ENCODE measurements at places on chromosomes 2 and 18.

GRCh38 chr2:144439993-144440392 is 79.9 kb downstream of the ZEB2 start:
- no peak for DNase-seq

GRCh38 chr2:194870974-194871535 is 786.0 kb upstream of the SLC39A10 start:
- no peak for DNase-seq

GRCh38 chr2:149360106-149360505 is 29.7 kb downstream of the LYPD6 start:
- DNase-seq = no peak

DNA sequence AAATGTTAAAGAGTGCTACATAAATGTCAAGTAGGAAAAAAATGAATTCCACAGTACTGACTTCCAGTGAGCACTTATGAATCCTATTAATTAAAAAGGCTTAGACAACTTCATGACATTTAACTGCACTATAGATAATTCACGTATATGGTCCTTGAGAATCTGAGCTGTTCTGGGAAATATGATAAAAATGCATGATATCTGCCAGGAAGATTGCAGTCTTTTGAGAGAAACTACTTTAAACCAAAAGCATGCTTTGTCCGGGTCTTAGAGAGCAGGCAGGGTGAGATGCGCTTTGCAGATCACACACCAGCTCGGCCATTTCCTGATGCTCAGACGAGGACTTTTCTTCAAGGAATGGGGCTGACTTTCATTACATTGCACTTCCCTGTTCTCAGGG is 42.6 kb downstream of the CMPK2 start:
- no peak for DNase-seq

- no peak for DNase-seq
These were observed 231.4 kb downstream of the LRRTM1 start for GRCh38 chr2:80073134-80073561.

- DNase-seq = no peak
These were observed 46.3 kb downstream of the EN1 start for GRCh38 chr2:118801151-118801550.

DNA sequence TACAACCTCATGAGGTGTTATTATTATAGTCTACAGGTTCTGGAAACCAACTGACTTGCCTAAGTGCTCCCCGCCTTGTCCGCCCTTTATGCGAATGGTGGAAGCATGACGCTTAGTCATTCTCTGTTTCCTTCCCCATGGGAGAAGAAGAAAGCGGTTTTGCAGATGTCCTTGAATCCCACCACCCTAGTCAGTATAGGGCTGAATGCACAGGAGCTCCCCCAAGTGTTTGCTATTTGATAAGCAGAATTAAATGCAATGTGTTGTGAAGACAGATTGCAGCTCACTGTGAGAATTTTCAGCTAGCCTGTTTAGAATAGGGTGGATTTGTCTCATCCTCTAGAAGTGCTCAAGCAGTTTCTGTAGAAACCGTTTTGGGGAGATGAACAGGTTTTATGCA is 652.0 kb downstream of the DCC start:
- no peak for DNase-seq

- no peak for DNase-seq
These were observed 84.9 kb downstream of the MAPK4 start for GRCh38 chr18:50644807-50645206.

DNA sequence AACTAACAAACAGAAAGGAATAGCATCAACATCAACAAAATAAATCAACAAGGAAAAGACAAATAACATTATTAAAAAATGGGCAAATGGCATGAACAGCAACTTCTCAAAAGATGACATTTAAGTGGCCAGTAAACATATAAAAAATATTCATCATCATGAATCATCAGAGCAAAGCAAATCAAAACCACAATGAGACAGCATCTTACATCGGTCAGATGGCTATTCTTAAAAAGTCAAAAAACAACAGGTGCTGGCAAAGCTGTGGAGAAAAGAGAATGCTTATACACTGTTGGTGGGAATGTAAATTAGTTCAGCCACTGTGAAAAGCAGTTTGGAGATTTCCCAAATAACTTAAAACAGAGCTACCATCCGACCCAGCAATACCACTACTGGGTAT is 327.1 kb downstream of the CMPK2 start:
- DNase-seq = no peak

GRCh38 chr18:48802543-48803290 is 148.0 kb downstream of the SMAD7 start:
- no peak for DNase-seq

DNA sequence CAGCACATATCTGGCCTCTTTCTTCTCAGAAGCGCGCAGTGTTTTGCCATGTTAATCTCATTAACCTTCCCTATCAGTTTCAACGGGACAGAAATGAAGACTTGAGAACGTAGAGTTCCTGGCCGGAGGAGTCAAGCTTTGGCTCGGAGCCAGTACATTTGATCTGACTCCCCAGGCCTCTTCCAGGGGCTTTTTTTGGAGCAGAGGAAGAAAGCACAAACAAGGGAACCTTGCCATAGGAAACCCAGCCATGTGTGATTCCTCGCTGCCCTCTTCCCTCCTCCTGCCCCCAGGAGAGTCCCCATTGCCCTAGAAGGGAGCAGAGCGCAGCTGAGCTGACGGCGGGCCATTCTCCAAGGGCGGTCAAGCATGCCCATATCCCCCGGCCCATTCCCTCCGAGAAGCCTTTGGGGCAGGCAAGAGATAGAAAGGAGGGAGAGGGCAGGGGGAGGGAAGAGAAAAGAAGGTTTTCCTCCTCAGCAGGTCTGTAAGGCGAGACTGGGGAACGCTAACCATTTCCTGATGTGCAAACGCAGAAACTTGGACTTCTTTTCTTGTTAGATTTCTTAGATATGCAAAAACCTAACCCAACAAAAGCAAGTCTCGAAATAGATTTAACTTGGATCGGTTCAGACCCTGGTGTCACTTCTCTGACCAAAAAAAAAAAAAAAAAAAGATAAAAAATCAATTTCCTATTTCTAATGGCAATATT is 63.7 kb upstream of the POU3F3 start:
- DNase-seq = no peak

DNA sequence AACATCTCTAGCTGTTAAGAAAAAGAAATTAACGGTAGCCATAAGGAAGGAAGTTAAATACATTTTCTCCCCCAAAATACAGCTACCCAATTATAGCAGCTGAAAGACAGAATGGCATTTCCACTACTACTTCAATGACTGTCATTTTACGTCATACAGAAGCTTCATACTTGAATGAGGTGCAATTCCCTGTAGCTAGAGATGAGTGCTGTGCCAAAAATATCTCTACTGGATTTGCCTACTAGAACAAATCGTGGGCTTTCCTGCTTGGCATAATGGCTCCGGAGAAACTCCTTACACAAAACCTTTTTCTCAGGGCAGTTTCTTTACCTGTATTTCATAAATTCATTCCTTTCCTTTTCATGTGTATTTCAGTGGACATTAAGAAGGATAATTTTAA is 36.3 kb upstream of the NRXN1 start:
- DNase-seq = no peak

DNA sequence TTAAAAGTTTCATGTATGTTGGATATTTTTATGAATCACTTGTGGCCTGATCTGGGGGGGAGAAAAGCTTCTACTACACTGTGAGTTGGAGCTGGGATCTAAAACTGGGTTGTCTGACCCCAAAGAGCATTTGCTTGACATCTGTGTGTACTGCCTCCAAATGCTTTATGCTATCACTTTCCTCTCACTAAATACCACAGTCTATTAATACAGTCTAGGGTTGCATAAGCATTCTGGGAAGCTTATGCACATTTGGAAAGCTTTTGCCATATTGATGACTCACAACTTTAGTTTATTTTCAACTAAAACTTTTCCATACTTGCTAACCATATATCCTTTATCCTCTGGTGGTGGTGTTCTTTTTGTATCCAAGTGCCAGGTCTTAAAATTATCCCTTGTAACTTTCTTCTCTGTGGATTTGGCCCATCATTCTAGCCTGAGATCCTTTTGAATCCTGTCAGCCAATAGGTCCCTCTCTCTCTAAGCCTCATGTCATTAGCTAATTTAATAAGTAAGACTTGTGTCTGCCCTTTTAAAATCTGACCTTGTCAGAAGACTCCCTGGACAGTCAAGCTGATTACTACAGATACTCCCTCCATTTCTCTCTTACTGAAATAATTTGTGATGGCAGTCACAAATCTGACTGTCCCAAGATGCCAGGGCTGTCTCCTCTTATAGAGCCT is 72.7 kb downstream of the NXPH2 start:
- DNase-seq = no peak

DNA sequence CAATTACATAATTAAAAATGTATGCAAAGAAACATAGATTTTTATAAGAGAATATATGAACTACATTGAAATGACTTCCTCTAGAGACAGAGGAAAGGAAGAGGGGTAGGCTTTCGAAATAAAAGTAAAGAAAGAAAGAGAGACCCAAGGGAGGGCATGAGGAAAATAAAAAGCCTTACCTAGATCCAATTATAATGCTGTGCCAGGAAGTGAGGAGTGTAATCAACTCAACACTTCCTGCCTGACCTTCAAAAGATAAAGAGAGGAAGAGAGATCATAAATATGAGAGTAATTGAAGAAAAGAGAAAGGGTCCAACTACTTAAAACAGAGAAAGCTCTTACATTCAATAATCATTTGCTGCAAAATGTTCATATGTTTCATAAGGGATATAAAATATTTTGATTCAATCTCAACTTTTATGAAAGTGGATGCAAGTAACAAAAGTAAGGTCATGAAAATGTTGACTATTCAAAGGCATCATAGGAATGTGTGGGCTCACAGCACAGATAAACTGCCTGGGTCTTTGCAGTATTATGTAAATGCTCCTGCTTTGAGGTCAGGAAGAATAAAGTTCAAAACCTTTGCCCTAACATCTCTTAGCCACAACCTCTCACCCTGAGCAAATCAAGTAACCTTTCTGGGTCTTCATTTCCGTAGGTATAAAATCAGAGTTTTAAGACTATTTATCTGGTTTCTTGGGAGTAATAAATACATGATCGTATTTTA is 1237.7 kb downstream of the LRP1B start:
- DNase-seq = no peak

DNA sequence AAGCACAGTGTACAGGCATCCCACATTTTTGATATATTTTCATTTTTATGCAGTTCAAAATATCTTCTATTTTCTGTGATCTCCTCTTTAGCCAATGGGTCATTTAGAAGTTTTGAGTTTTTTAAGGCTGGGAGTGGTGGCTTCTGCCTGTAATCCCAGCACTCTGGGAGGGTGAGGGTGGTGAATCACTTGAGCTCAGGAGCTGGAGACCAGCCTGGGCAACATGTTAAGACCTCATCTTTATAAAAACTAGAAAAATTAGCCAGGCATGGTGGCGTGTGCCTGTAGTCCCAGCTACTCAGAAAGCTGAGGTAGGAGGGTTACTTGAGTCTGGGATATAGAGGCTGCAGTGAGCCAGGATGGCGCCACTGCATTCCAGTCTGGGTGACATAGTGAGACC is 17.8 kb downstream of the UBR3 start:
- no peak for DNase-seq

- DNase-seq = no peak
These were observed 224.5 kb downstream of the SLC4A3 start for GRCh38 chr2:219851801-219852481.

DNA sequence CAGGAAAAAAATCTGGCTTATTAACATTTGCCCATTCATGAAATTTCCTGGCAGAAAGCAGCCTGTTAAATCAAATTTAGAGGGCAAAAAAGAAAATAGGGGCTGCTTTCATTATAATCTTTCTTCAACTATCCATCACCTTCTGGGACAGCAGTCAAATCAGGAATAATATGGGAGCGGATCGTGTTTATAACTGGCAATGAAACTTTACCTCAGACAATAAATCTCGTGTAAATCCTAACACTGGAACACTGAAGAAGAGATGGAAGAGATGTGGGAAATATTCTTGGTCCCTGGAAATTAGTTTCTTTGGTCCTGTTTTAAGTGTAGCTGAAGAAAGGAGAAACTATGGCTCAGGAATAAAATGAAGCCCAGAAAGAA is 77.5 kb upstream of the SERTAD2 start:
- DNase-seq = no peak

- DNase-seq = no peak
These were observed 107.2 kb upstream of the ZNF236 start for GRCh38 chr18:76715012-76715610.

GRCh38 chr2:78455586-78455985 is 569.9 kb upstream of the REG3G start:
- DNase-seq = no peak

GRCh38 chr2:9258953-9259399 is 52.4 kb downstream of the ASAP2 start:
- no peak for DNase-seq

GRCh38 chr2:27033253-27033852 is 588 bp downstream of the TMEM214 start:
- DNase-seq = no peak

- no peak for DNase-seq
These were observed 64.9 kb downstream of the EML4 start for GRCh38 chr2:42233976-42234441.

DNA sequence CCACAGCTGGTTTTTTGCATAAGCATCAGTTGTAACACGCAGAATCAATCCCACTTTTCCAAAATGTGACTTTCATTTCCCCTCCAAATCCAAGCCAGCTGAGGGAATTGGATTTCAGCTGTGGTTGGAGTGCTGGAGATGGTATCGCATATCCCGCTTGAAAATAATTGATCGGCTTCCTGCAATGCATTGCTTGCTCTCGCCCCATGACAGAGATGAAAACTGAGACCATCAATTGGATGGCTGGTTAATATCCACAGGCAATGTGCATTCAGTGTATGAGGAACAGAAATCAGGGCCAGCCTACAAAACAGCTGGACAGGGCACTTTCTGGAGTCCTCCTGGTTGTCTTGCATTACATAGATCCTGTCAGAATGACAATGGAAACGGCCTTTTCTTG is 135.3 kb downstream of the MAIP1 start:
- no peak for DNase-seq

DNA sequence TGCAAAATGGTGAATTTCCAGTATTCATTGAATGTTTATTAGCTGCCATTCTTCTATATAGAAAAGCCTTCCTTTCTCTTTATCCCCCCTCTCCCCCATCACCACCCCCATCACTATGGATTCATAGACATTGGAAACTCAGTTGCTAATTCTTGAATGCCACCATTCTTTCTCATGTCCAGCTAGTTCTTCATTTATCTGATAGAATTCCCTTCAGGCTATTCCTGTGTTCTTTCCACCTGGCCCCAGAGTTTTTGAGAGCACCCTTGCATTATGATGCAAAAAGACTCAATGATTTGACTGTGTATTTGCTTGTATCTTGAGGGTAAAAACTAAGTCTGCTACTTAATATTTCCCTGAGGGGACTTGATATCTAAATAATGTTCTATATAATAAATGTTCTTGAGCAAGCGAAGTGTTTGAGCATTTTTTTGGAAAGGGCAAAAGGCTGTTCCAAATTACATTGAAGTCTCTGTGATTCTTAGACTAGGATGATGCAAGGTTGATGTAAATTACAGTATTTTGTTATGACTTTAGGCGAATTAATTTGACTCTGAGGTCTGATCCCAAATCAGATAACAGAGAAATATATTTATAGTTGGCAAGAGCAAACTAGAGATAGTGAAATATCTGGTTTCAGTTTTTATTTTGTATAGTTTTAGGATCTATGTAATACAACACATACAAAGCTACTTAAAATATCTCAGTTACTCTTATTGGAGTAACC is 18.8 kb upstream of the SOS1 start:
- no peak for DNase-seq

GRCh38 chr18:31041271-31042083 is 1.1 kb downstream of the DSC3 start:
- DNase-seq = no peak

GRCh38 chr2:153971250-153971649 is 99.5 kb downstream of the GALNT13 start:
- no peak for DNase-seq
